ENCODE measurements at places on chromosomes 1 and 21.
A peak's percentile ranks its signal among the peaks of the same experiment; 100 is the strongest.

DNA sequence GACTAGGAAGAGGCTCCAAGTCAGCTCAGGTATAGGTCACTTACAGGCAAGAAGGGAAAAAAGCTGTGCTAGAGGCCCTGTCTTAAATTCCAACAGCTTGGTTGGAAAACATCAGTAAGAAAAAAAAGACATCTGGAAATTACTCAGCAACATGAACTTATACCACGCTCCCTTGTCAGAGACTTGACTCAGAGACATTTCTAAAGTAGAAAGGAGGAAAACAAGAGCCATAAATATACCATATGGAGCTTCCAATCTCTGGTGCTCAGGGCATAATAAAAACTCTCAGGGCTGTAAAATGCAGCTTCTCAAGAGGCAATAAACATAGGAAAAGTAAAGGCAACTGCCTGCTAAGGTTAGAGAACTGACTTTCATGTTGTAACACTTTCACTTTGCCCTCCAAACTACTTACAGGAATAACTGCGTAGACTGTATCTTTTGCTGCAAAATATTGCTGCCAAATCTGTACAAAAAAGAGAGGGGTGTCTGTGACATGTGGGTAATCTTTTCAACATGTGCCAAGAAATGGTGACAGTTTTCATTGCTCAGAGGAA, 14.7 kb downstream of the ATPAF1 start:
- peak; percentile 31 for DNase-seq

- no peak for DNase-seq
These were observed 36.5 kb downstream of the SERBP1 start for GRCh38 chr1:67393737-67394136.

GRCh38 chr1:159171254-159171687, at the start of gene CADM3:
TSS of gene CADM3 (plus strand) at chr1:159171615. CDS start at chr1:159171766, 151 bp downstream.
- no peak for DNase-seq

DNA sequence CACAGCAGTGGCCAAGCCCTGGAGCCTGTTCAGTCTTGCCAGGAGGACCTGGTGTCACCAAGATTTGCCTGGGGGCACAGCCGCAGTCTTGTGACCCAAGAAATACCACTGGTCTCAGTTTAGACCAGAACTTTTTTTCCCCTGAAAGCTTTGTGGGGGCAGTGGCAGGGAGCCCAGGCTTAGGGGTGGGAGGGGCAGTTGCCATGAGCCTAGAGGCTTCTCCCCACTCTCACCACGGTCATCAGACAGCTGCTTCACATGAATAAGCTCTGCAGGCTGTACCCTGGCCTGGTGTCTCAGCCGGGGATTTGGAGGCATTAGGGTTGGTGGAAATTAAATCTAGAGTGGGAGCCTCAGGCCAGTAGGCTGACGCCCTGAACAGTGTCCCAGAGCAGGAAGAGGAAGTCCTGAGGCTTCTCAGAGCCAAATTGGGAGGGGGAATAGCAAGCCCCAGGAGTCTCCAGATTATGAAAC, 73.7 kb downstream of the SLC16A1 start:
- DNase-seq, result no peak

GRCh38 chr1:3680488-3681230, 28.3 kb downstream of the TP73 start:
- no peak for DNase-seq

- no peak for DNase-seq
These were observed 13.5 kb downstream of the EFCAB14 start for GRCh38 chr1:46705408-46705807.

GRCh38 chr1:85555420-85555819, 25.1 kb upstream of the CCN1 start:
- no peak for DNase-seq

GRCh38 chr1:87394982-87395381, 66.3 kb downstream of the LMO4 start:
- no peak for DNase-seq

- no peak for DNase-seq
These were observed 26.8 kb downstream of the PPP2R5A start for GRCh38 chr1:212311836-212312497.
